ENCODE measurements at places on chromosomes 2 and 18. TPM values are rescaled to one million over a fixed set of nuclear protein-coding genes. Genes with fewer than 3 reads are reported as not detected.

Gene PAX3
- not detected for polyA plus RNA-seq

Gene KIF3C
- 8.3 TPM for polyA plus RNA-seq

Gene SKA1
- polyA plus RNA-seq, result 16.3 TPM

Gene LRP2
- polyA plus RNA-seq, result not detected

Gene KIAA2012
- polyA plus RNA-seq, result 0.09 TPM

Gene ALK
- 0.01 TPM for polyA plus RNA-seq

Gene FAM124B
- polyA plus RNA-seq, result not detected

Gene TBR1
- 0.01 TPM for polyA plus RNA-seq

Gene ADRA2B
- polyA plus RNA-seq, result 0.07 TPM

Gene ZNF638
- 54.3 TPM for polyA plus RNA-seq

Gene CYRIA
- polyA plus RNA-seq, result 3.6 TPM

DNA sequence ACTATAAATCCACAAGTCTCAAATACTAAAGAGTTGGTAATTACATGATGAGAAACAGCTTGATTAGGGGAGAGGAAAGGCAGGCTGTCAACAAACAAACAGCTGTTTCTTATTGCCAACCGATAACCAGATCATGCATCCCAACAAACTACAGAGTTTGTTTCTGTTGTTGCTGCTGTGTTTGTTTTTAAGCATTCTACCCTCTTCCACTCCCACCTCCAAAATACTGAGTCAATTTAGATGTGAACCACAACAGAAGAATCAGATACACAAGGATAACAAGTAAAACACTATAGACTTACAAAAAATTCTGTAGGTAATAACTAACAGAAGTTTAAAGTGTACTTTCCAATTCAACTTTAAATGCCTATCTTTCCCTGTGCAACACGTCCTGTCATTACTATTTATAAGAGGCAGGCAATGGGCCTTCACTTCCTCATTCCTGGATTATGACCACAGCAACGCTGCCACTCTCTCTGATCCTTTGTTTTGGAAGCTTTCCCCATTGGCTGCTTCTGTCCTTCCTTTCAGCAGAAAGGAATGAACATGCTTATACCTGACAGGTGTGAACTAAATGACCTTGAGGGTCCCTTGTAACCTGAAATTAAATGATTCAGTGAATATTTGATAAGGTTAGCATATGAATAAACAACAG, 152.0 kb downstream of the SRBD1 start:
- H3K4me1 ChIP-seq, result peaks cover 11% of the 10 kb centered on the region
- H3K27ac ChIP-seq, result no peak overlapping the region

- H3K4me3 ChIP-seq, result no peak overlapping the region
- H3K36me3 ChIP-seq, result no peaks in the 10 kb centered on the region
- no peaks in the 10 kb centered on the region for H3K4me1 ChIP-seq
- peak; percentile 53 for DNase-seq
- no peak overlapping the region for H3K27ac ChIP-seq
These were observed 48.8 kb downstream of the ANKRD44 start for GRCh38 chr2:197261808-197262226.

- H3K27ac ChIP-seq, result peak overlapping the region; percentile 29
- no peak overlapping the region for H3K4me3 ChIP-seq
- DNase-seq, result peak; percentile 98
- H3K27me3 ChIP-seq, result no peaks in the 10 kb centered on the region
- H3K36me3 ChIP-seq, result no peaks in the 10 kb centered on the region
- H3K4me1 ChIP-seq, result peaks cover 4% of the 10 kb centered on the region
These were observed 36.6 kb upstream of the DYNC2LI1 start for GRCh38 chr2:43737097-43737854.

- H3K4me3 ChIP-seq, result no peak overlapping the region
- no peak for DNase-seq
- no peaks in the 10 kb centered on the region for H3K27me3 ChIP-seq
- H3K4me1 ChIP-seq, result peaks cover 35% of the 10 kb centered on the region
- H3K27ac ChIP-seq, result peak overlapping the region; percentile 98
These were observed 12.3 kb downstream of the MALL start for GRCh38 chr2:110103061-110103961.

GRCh38 chr2:43518181-43518580, 77.7 kb downstream of the THADA start:
- H3K4me1 ChIP-seq, result peaks cover 6% of the 10 kb centered on the region
- DNase-seq, result peak; percentile 77
- no peak overlapping the region for H3K4me3 ChIP-seq
- H3K27me3 ChIP-seq, result no peaks in the 10 kb centered on the region
- no peak overlapping the region for H3K27ac ChIP-seq

GRCh38 chr2:172811027-172811426, 75.4 kb downstream of the RAPGEF4 start:
- H3K27me3 ChIP-seq, result no peaks in the 10 kb centered on the region
- H3K4me1 ChIP-seq, result no peaks in the 10 kb centered on the region

DNA sequence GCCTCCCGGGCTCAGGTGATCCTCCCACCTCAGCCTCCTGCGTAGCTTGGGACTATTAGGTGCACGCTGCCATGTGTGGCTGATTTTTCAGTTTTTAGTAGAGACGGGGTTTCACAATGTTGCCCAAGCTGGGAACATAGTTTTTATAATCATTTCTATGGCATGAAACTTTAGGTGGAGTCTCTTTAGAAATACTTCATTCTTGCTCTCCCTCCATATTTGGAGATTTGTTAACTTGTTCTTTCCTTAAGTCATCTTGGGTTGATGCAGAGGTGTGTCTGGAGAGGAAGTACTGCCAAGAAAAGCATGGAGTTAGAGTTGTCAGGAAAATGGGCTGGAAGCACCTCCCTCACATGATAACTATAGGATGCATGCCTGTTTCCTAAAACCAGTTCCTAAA, 17.4 kb downstream of the ZNF532 start:
- peak; percentile 54 for DNase-seq
- H3K4me1 ChIP-seq, result no peaks in the 10 kb centered on the region
- no peaks in the 10 kb centered on the region for H3K27me3 ChIP-seq
- H3K27ac ChIP-seq, result no peak overlapping the region

DNA sequence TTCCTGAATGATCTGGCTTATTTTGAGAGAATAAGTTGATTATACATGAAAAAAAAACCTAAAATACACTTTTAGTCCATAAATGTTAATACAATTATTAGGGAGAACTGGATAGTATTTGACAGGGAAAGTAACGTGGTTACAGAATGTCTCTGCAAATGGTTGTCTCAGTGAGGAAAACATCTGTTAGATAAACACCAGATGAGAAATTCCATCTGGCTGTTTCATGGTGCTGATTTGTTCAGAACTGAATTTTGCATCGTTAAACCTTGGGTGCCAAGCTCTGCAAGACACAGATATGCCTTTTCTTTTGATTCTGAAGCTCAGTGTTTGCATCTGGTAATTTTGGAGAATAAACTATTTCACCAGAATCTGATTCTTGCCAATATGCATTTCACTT, 90.4 kb downstream of the SCN3A start:
- no peaks in the 10 kb centered on the region for H3K27me3 ChIP-seq
- no peaks in the 10 kb centered on the region for H3K4me1 ChIP-seq
- H3K4me3 ChIP-seq, result no peak overlapping the region

DNA sequence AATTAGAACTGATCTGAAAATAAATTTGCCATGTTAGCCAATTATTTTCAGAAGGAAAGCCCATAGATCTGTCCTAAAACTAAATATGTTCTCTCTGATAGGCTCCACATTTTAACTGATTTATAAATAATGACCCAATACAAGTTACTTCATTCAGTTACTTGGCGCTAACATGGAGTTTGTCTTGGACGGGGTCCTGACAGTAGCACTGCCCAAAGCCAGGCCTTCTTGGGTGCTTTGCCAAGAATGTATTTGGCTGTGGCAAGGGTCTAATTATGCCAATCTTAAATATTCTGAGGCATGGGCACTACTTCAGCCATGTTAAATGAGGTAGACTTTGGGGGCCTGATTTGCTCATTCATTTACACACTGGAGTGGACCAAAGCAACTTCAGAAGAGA, 135.0 kb upstream of the PKDCC start:
- H3K27ac ChIP-seq, result no peak overlapping the region
- H3K4me1 ChIP-seq, result no peaks in the 10 kb centered on the region
- no peaks in the 10 kb centered on the region for H3K27me3 ChIP-seq
- H3K4me3 ChIP-seq, result no peak overlapping the region

DNA sequence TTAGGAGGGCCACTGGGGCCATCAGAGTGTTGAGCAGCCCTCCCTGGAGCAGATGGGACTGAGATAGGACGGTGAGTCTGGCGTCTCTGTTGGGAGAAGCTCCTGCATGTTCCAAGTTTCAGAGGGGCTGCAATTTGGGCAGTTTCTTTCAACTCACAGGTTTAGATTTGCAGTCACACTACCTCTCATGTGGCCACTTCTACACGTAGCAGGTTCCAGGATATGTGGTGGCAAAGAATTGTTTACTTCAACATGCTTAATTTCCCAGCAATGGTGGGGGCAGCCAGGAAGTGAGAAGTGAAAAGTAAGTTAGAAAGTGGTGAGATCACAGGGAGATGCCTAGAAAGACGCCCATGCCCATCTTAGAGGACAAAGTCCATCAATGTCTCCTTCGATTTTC, 9.3 kb downstream of the NCK2 start:
- no peak for DNase-seq
- no peaks in the 10 kb centered on the region for H3K27me3 ChIP-seq
- H3K27ac ChIP-seq, result no peak overlapping the region
- no peak overlapping the region for H3K4me3 ChIP-seq

DNA sequence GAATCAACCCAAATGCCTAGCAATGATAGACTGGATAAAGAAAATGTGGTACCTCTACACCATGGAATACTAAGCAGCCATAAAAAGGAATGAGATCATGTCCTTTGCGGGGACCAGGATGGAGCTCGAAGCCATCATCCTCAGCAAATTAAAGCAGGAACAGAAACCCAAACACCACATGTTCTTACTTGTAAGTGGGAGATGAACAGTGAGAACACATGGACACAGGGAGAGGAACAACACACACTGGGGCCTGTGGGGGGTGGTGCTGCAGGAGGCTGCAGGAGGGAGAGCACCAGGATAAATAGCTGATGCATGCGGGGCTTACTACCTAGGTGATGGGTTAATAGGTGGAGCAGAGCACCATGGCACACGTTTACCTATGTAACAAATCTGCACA, 8.4 kb upstream of the PID1 start:
- H3K27ac ChIP-seq, result no peak overlapping the region
- H3K4me1 ChIP-seq, result peaks cover 4% of the 10 kb centered on the region
- no peaks in the 10 kb centered on the region for H3K27me3 ChIP-seq
- no peak for DNase-seq
- no peak overlapping the region for H3K4me3 ChIP-seq

DNA sequence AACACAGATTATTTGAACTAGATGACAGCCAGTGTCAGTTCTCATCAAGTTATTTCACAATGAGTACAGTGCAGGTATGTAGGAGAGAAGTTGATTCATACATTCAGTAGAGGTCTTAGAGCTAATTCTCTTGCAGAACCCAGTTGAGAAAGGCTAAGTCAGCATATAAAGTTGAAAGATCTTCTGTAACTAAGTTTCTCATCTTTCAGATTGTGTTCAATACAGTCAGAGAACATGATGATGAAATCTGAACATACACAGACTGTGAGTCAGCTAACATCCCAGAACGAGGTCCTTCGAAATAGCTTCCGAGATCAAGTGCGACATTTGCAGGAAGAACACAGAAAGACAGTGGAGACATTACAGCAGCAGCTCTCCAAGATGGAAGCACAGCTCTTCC, 41.9 kb upstream of the LIMS1 start:
- no peak overlapping the region for H3K27ac ChIP-seq
- no peaks in the 10 kb centered on the region for H3K36me3 ChIP-seq
- no peak overlapping the region for H3K4me3 ChIP-seq
- H3K4me1 ChIP-seq, result peaks cover 4% of the 10 kb centered on the region

DNA sequence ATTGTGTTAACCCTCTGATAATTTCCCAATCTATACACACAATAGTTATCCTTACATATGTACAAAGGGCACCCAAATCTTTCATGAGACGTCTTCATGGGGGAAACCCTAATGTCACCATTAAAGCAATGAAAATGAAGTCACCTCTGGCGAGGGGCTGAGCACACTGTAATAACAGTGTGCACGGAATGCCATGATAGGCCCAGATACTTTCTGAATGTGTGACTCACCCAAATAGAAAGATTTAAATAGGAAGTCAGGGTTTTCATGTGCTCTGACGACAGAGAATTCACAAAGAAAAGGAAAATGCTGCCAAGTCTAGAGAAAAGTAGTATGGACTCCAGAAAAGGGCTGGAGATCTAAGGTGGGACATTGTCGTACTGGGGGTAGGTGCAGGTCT, 128.3 kb downstream of the SATB2 start:
- H3K27me3 ChIP-seq, result no peaks in the 10 kb centered on the region
- H3K27ac ChIP-seq, result no peak overlapping the region
- H3K4me1 ChIP-seq, result no peaks in the 10 kb centered on the region
- no peak overlapping the region for H3K4me3 ChIP-seq
- peaks cover 2% of the 10 kb centered on the region for H3K36me3 ChIP-seq
- peak; percentile 82 for DNase-seq

- peaks cover 9% of the 10 kb centered on the region for H3K36me3 ChIP-seq
- no peak overlapping the region for H3K27ac ChIP-seq
These were observed 1.1 kb upstream of the FARP2 start for GRCh38 chr2:241354668-241355658.

- no peak overlapping the region for H3K27ac ChIP-seq
- no peaks in the 10 kb centered on the region for H3K36me3 ChIP-seq
- no peaks in the 10 kb centered on the region for H3K27me3 ChIP-seq
- peak; percentile 96 for DNase-seq
These were observed 47.5 kb upstream of the STAM2 start for GRCh38 chr2:152222975-152223637.
